ENCODE measurements at places on chromosomes 5 and 9. TPM values are rescaled to one million over a fixed set of nuclear protein-coding genes. Genes with fewer than 3 reads are reported as not detected.
A peak's percentile ranks its signal among the peaks of the same experiment; 100 is the strongest.

GRCh38 chr9:38141746-38142591 lies 72.9 kb upstream of the SHB start:
- H3K27ac ChIP-seq = no peak overlapping the region
- no peak overlapping the region for H3K4me3 ChIP-seq
- DNase-seq = no peak

GIN1 gene
- 6.4 TPM for total RNA-seq

- peaks cover 4% of the 10 kb centered on the region for H3K36me3 ChIP-seq
- H3K4me1 ChIP-seq = peaks cover 2% of the 10 kb centered on the region
- no peak overlapping the region for H3K4me3 ChIP-seq
- peak; percentile 55 for DNase-seq
- H3K27me3 ChIP-seq = no peaks in the 10 kb centered on the region
Measured at GRCh38 chr9:134047868-134048581, 19.8 kb downstream of the BRD3 start.

GRCh38 chr5:17730421-17730820 lies 96.2 kb downstream of the TAF11L14 start:
- H3K27ac ChIP-seq = no peak overlapping the region
- no peaks in the 10 kb centered on the region for H3K4me1 ChIP-seq
- H3K27me3 ChIP-seq = no peaks in the 10 kb centered on the region
- no peak for DNase-seq
- H3K4me3 ChIP-seq = no peak overlapping the region

DNA sequence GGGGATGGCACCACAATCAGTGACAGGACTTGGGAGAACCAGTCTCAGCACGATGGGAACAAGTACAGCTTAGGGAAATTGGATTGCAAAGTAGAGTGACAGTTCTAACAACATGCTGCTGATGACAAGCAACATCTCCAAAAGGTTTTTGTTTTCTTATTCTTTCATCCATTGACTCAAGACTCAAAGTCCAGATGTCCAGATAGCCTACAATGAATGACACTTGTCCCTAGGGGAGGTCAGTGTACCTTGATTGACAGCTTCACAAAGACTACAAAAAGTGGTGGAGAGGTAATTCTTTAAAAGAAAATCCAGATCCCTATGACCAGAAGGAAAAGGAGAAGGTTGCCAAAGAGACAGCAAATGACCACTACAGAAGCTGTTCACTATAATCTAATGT lies 323.9 kb downstream of the TMEM232 start:
- H3K4me3 ChIP-seq = no peak overlapping the region
- no peak overlapping the region for H3K27ac ChIP-seq
- no peaks in the 10 kb centered on the region for H3K27me3 ChIP-seq
- H3K4me1 ChIP-seq = no peaks in the 10 kb centered on the region
- DNase-seq = no peak
- peaks cover 4% of the 10 kb centered on the region for H3K36me3 ChIP-seq

GRCh38 chr5:102865510-102866236 lies 110.6 kb downstream of the PAM start:
- H3K36me3 ChIP-seq = peaks cover 12% of the 10 kb centered on the region
- H3K4me1 ChIP-seq = peaks cover 37% of the 10 kb centered on the region
- peak overlapping the region; percentile 94 for H3K4me3 ChIP-seq
- no peaks in the 10 kb centered on the region for H3K27me3 ChIP-seq

NFIB gene
- total RNA-seq = not detected

- H3K27me3 ChIP-seq = no peaks in the 10 kb centered on the region
- H3K36me3 ChIP-seq = no peaks in the 10 kb centered on the region
- H3K4me3 ChIP-seq = no peak overlapping the region
- no peaks in the 10 kb centered on the region for H3K4me1 ChIP-seq
- H3K27ac ChIP-seq = no peak overlapping the region
- no peak for DNase-seq
Measured at GRCh38 chr9:136671646-136672430, 9.1 kb downstream of the EGFL7 start.

DNA sequence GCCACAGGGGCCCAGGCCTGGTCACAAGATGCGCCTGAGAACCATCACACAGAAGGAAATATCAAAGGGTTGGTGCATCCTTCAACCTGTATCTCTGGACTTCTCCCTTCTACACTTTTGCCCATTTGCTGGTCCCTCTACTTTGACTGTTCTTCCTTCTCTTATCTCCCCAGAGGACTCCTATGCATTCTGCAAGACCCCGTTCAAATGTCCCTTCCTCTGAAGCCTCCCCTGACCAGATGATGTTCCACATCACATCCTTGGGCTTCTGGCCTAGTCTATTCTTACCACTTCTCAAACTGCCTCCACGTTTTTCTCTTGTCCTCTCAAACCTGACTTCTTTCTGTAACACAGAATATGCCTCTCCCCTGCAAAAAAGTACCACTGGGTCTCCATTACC lies 34.3 kb downstream of the STK10 start:
- no peak for DNase-seq
- peaks cover 61% of the 10 kb centered on the region for H3K4me1 ChIP-seq
- H3K27ac ChIP-seq = peak overlapping the region; percentile 77
- no peak overlapping the region for H3K4me3 ChIP-seq
- peaks cover 24% of the 10 kb centered on the region for H3K36me3 ChIP-seq
- H3K27me3 ChIP-seq = no peaks in the 10 kb centered on the region

GRCh38 chr5:58582803-58583491 lies at the start of gene RAB3C:
Gene RAB3C (plus strand): TSS chr5:58583075. CDS start chr5:58583209, 134 bp downstream.
- H3K27me3 ChIP-seq = peaks cover 24% of the 10 kb centered on the region
- peak within 1 kb of the TSS; percentile 67 for H3K4me3 ChIP-seq
- H3K4me1 ChIP-seq = peaks cover 8% of the 10 kb centered on the region

GRCh38 chr5:56330806-56331205 lies 97.7 kb upstream of the ANKRD55 start:
- peaks cover 32% of the 10 kb centered on the region for H3K27me3 ChIP-seq
- H3K27ac ChIP-seq = no peak overlapping the region
- no peaks in the 10 kb centered on the region for H3K36me3 ChIP-seq
- H3K4me3 ChIP-seq = no peak overlapping the region

IQGAP2 gene
- 111 TPM for total RNA-seq

TMEM252 gene
- total RNA-seq = not detected

DNA sequence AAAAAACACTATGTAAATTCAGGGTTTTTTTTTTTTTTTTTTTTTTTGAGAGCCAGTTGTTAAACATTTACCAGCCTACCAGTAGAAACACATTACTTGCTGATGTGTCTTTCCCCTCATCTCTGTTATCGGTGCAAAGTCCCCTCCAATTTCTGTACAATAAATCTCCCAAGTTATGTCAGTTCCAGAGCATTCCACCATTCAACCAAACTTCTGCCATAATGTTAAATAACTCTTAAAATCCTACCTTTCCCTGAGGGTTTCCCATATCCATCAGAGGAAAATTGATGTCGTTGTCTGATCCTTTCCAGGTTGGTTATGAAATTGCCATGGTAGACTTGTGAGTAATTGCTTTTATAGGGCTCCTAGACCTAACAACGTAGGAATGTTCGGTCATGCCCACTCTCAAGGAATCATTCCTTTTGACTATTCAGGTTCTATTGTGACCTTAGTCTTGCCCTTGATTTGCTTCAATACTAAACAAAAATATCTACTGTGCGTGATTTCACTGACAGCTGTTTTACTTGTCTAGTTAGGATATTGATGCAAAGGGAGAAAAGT lies 5.6 kb upstream of the PPP2R2B start:
- no peak for DNase-seq
- H3K36me3 ChIP-seq = no peaks in the 10 kb centered on the region
- no peak overlapping the region for H3K27ac ChIP-seq
- peaks cover 4% of the 10 kb centered on the region for H3K27me3 ChIP-seq

GRCh38 chr5:120017513-120017912 lies 388.2 kb downstream of the FAM170A start:
- no peaks in the 10 kb centered on the region for H3K4me1 ChIP-seq
- no peak for DNase-seq
- H3K27ac ChIP-seq = no peak overlapping the region
- H3K36me3 ChIP-seq = no peaks in the 10 kb centered on the region
- no peaks in the 10 kb centered on the region for H3K27me3 ChIP-seq
- H3K4me3 ChIP-seq = no peak overlapping the region

- no peaks in the 10 kb centered on the region for H3K36me3 ChIP-seq
- no peak overlapping the region for H3K27ac ChIP-seq
- no peak for DNase-seq
- H3K4me1 ChIP-seq = no peaks in the 10 kb centered on the region
Measured at GRCh38 chr9:108396193-108396592, 459.6 kb downstream of the ACTL7B start.

DNA sequence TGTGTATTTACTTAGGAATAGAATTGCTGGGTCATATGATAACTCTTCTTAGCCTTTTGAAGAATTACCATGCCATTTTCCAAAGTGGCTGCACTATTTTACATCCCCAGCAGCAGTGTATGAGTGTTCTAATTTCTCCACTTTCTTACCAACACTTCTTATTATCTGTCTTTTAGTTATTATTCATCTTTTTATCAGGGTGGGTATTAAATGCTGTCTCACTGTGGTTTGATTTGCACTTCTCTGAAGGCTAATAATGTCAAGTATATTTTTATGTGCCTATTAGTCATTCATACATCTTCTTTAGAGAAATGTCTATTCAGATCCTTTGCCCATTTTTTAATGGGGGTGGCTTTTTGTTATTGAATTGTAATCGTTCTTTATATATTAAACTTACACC lies 36.8 kb downstream of the SLC1A3 start:
- no peaks in the 10 kb centered on the region for H3K36me3 ChIP-seq
- DNase-seq = no peak
- no peak overlapping the region for H3K27ac ChIP-seq
- peaks cover 3% of the 10 kb centered on the region for H3K27me3 ChIP-seq
- no peaks in the 10 kb centered on the region for H3K4me1 ChIP-seq
- no peak overlapping the region for H3K4me3 ChIP-seq

DNA sequence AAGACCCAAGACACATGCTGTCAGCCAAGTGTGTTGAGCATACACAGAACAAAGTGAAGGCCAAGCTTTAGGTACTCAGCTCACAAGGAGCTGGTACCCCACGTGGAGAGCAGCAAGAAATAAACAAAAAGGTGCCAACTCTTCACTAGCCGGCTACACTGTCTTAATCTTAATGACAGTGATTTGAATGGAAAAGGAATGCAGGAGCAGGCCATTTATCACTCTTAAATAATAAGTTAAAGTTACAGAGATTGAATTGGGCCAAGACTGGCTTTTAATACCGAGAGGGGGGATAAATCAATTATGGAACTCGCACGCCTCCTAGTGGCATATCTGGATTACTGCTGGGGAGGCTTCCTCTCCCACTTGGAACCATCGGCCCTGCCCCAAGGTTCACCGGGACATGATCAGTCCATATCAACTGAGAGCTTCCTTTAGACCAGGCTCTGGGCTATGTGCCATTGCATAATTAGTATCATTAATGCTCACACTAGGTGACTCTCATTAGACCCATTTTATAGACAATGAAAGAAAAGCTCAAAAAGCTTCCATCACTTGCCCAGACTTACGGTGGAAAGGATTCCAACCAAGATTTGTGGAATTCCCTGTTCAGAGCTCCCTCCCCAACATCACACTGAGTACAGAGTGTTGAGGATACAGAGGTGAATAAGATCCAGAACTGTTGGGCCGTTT lies 94.0 kb downstream of the ACTL7B start:
- no peaks in the 10 kb centered on the region for H3K4me1 ChIP-seq
- no peaks in the 10 kb centered on the region for H3K36me3 ChIP-seq
- peaks cover 4% of the 10 kb centered on the region for H3K27me3 ChIP-seq
- DNase-seq = no peak

STK32A gene
- not detected for total RNA-seq

NMUR2 gene
- total RNA-seq = not detected

DNA sequence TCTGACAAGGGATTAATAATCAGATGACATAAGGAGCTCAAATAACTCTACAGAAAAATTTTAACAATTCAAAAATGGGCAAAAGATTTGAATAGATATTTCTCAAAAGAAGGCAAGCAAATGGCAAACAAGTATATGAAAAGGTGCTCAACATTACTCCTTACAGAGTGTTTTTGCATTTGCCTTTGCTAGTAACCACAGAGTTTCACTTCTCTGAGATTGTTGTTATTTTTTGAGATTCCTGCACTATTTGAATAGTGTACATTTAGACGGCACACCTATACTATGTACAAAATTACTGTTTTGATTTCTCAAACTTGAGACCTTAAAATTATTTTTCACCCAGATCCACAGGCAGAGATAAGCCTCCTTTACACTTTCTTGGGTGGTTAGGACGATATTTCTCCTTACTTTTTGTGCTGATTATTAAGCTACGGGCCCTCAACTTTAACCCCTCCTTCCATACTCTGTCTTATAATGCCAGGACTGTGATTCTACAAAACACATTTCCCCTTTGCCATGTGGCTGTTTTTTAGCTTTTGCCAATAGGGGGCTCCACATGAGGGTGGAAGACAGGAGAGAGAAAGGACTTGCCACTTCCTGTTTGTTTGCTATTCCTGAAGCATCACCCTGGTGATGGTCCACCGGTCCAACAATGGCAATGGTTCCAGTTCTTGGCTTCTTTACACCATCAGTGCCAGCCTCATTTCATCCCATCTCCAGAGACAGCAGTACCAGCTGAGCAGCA lies 65.0 kb upstream of the DAP start:
- H3K36me3 ChIP-seq = no peaks in the 10 kb centered on the region
- H3K27me3 ChIP-seq = peaks cover 31% of the 10 kb centered on the region
- H3K27ac ChIP-seq = no peak overlapping the region
- no peak for DNase-seq
- no peak overlapping the region for H3K4me3 ChIP-seq
